ENCODE measurements at places on chromosomes 3 and 15. TPM values are rescaled to one million over a fixed set of nuclear protein-coding genes. Genes with fewer than 3 reads are reported as not detected.

- no peak for DNase-seq
Observed at GRCh38 chr3:164620423-164620822, 457.9 kb downstream of the SI start.

- no peak for DNase-seq
Observed at GRCh38 chr3:8608041-8608790, 36.4 kb downstream of the SSUH2 start.

DNA sequence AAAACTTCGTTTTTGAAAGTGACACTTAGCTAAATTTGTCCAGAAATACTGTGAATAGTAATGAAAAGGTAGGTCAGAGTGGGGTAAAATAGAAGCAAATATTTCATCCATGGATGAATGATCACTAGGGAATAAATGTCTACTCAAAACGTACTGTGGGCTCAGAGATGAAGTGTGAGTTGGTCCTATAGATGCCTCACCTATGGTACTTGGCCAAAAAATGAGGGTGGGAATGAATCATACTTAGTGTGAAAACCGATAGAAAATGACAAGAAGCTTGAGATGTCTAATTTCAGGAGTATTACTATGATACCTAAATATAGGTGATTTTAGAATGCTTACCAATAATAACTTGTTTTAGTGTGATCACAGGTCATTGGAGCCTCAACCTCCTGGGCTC is 155.9 kb downstream of the GMNC start:
- no peak for DNase-seq

DNA sequence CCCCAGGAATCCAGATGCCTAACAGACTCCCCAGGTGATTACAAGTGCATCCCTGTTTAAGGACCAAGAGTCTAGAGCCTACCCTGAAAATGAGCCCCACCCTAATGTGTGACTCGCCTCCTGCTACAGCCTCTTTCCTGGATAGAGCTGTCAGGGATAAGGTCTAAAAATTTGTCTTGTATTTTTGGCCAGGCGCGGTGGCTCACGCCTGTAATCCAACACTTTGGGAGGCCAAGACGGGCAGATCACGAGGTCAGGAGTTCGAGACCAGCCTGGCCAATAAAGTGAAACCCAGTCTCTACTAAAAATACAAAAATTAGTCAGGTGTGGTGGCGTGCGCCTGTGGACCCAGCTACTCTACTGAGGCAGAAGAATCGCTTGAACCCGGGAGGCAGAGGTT is 11.2 kb downstream of the TMC3 start:
- DNase-seq: no peak

DNA sequence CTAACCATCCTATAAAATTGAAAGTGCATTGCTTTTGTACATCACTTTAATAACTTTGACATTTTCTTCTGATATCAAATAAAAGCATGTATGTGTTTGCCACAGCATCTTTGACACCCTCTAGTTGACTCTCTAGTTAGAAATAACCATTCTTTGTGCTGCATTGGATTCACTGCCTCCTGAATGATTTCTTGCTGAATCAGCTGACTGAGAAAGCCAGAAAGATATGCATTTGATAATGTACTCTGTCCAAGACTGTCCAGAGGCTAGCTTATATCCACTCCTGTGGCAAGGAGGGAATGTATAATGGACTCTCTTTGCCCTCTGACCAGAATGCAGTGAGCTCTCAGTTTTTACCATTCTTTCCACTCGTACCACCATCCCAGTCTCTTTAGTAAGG is 6.2 kb downstream of the RAB11A start:
- DNase-seq: no peak

DNA sequence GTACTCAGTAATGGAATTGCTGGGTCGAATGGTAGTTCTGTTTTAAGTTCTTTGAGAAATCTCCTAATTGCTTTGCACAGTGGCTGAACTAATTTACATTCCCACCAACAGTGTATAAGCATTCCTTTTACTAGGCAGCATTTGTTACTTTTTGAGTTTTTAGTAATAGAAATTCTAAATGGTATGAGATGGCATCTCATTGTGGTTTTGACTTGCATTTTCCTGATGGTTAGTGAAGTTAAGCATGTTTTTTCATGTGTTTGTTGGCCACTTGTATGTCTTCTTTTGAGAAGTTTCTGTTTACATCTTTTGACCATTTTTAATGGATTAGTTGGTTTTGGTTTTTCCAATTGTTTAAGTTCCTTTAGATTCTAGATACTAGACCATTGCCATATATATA is 28.4 kb downstream of the TP63 start:
- DNase-seq: no peak

DNA sequence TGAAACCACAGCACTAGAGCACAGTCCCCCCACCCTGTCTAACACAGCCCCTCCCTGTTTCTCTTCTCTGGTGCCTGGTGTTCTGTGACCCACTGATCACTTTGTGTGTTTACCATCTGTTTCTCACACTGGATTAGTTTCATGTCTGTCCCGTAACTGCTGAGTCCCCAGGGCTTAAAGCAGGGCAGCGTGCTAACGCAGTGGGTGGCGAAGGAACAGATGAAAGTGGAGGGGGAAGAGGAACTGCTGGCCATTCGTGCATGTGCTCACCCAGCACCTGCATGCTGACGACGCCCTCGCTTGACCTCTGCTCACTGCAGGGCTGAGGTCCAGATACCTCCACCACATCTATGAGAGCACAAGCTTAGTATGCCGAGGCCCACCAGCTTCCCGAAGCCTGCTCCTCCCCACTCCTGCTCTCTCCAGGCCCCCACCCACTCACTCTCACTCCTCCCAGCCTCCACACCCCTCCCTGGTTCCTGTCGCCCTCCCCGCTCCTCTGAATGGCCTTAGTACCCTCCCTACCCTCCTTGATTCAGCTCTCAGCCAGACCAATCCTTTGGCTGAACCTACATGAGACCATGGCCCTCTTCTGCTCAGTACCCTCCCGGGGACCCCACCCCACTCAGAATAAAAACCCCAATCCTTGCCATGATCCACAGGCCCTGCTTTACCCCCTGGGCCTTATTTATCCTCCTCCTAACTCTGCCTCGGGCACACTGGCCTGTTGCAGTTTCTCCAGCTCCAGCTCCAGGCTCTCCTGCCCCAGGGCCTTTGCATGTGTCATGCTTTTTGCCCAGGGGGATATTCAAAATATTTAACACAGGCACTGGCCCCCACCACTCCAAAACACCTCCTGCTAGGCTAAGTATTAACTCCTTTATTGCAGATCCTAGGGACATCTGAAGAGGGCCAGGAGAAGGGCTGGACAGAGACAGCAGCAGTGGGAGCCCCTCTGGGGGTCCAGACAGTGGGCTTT is 15.1 kb upstream of the IQSEC1 start:
- no peak for DNase-seq

GRCh38 chr15:25508369-25509002 is 69.7 kb upstream of the UBE3A start:
- no peak for DNase-seq

GRCh38 chr15:75107908-75108838 is 84.8 kb downstream of the PPCDC start:
- DNase-seq: peak; percentile 27

DNA sequence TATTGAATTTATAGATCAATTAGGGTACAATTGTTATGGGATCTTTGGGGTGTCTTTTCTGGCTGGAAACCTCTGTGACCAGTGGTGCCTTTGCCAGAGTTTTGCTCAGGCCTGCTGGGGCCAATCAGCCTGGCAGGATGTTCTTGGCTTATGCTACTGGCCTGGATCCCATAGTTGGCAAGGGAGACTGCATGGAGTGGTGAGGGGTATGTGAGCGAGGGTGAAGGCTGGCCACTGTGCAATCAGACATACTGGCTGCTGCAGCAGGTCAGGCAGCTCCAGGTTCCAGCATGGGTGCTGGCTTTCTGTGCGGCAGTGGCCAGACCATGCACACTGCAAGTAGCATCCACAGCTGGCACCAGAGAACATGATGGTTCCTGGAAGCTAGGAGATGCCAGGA is 1053.2 kb upstream of the GBE1 start:
- no peak for DNase-seq

DNA sequence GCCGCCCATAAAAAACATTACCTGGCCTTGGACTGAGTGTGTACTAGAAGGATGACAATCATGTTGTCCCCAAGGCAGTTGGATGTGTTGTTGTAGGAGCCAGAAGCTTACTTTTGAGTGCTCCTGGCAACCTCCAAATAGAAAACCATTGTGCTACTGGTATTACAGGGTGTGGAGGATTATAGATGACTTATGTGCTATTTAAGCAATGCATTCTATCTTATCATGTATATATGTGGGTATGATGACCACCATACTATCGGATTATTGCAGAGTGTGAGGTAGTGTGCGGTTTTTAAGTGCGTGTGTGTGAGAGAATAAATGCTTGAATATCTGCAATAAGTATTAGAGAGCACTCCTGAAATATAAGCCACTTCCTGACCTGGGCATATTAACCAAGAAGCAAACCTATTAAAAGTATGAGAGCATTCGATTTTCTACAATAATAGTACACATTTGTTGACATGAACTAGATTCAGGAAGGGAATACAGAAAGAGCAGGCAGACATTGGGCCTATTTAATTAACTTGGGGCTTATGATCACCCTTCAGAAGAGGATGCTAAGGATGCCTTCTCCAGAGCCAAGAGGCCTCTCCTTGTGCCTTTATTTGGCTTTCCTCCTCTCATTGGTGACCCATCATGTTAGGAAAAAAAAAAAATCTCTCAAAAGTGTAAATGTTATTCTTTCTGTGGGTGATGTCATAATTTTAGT is 11.7 kb upstream of the MBNL1 start:
- no peak for DNase-seq

- DNase-seq: no peak
Observed at GRCh38 chr15:77584201-77584600, 48.5 kb downstream of the LINGO1 start.

The PRSS50 gene
- total RNA-seq: not detected

The GPR171 gene
- total RNA-seq: 75.3 TPM

The SQOR gene
- total RNA-seq: 39.4 TPM

The C3orf80 gene
- total RNA-seq: not detected

The SLC38A3 gene
- not detected for total RNA-seq

The DYNLT2B gene
- total RNA-seq: 7.7 TPM

The PODXL2 gene
- total RNA-seq: 3.4 TPM
